Mesothelial cell of epicardium (in vitro differentiated cells): ENCODE measurements at places on chromosomes 5 and 9. TPM values are rescaled to one million over a fixed set of nuclear protein-coding genes. Genes with fewer than 3 reads are reported as not detected.

KLF4 gene
- 14.7 to 18.0 TPM (median 17.0 TPM) in 3 replicates for total RNA-seq

CD274 gene
- 0.20 to 0.38 TPM (median 0.29 TPM) in 3 replicates for total RNA-seq

- no peaks in the 10 kb centered on the region for H3K4me1 ChIP-seq
- no peak overlapping the region for H3K27ac ChIP-seq
- DNase-seq: no peak
- no peak overlapping the region for H3K4me3 ChIP-seq
- H3K36me3 ChIP-seq: no peaks in the 10 kb centered on the region
These were observed 123.8 kb downstream of the ASTN2 start for GRCh38 chr9:117290856-117291622.

DNA sequence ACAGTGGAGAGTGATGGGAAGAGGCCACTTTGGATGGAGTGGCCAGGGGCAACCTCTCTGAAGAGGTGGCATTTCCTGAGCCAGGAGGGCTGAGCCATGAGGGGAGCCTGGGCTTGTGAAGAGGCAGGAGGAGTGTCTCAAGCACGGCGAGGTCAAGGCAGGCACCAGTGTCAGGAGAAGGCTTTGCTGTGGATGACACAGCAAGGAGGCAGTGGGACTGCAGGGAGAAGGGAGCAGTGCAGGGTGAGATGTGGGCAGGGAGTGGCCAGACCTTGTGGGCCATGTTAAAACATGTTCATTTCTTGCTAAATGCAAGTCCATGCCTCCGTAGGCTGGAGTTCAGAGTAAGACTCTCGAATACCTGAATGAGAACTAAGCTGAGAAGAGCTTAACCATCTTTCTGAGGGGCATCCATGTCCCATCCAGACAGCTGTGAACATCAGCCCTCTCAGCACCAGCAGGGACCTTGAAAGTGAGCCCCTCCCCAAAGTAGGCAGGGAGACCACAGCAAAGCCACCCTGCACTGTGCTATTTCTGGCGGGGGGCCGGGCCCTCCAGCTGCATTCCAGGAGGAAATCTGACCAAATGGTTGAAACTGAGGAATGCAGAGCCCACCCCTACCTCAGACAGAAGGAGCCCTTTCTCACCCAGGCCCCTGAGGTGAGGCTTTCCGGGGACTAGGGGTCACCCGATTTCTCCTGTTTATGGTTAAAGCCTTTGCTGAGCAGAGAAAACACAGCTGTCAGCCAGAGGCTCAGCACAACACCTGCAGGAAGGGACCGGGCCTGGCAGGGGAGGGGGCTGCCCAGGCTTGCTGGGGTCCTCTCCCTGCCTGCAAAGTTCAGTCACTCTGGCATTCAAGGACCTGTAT, 16.1 kb upstream of the ARSI start:
- H3K4me1 ChIP-seq: peaks cover 36% of the 10 kb centered on the region
- no peaks in the 10 kb centered on the region for H3K36me3 ChIP-seq
- no peaks in the 10 kb centered on the region for H3K27me3 ChIP-seq
- no peak overlapping the region for H3K4me3 ChIP-seq
- peak overlapping the region; percentile 70 for H3K27ac ChIP-seq
- no peak for DNase-seq

DNA sequence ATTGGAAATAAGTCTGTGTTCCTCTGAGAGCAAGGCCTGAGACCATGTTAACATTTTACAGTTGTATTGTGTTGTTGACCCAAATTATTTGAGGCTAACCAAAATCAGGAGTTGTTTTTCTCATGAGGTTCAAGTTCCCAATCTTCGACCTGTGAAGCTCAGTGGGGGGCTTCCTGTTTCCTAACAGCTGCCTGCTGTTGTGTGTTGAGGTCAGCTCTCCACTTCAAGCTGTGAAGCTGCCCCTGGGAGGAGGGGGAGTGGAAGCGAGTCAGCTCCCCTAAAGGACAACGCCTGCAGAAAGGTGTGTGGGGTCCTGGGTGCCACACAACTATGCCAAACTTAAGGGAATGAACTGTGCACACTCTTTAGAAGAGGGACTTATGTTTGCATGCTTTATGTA, 295.5 kb downstream of the IRX1 start:
- no peak overlapping the region for H3K27ac ChIP-seq
- no peaks in the 10 kb centered on the region for H3K36me3 ChIP-seq
- H3K4me1 ChIP-seq: peaks cover 18% of the 10 kb centered on the region
- H3K4me3 ChIP-seq: no peak overlapping the region

GRCh38 chr9:110828264-110828663, 159.7 kb downstream of the MUSK start:
- H3K4me3 ChIP-seq: no peak overlapping the region
- H3K36me3 ChIP-seq: peaks cover 8% of the 10 kb centered on the region
- no peak for DNase-seq
- H3K4me1 ChIP-seq: peaks cover 18% of the 10 kb centered on the region
- no peaks in the 10 kb centered on the region for H3K27me3 ChIP-seq
